Progenitor cell of endocrine pancreas (in vitro differentiated cells): ENCODE measurements at places on chromosomes 1 and 21. TPM values are rescaled to one million over a fixed set of nuclear protein-coding genes. Genes with fewer than 3 reads are reported as not detected.

The FMOD gene
- 2.5 and 3.1 TPM in 2 replicates for total RNA-seq

DNA sequence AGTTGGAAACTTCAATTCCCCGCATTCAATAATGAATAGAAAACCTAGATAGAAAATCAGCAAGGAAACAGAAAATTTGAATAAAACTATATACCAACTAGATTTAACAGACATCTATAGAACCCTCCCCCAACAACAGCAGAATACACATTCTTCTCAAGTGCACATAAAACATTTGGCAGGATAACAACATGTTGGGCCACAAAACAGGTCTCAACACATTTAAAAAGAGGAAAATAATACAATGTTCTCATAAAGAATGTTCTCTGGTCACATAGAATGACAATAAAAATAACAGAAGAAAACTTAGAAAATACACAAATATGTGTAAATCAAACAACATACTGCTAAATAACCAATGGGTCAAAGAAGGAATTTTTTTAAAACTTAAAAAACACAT lies 24.9 kb downstream of the ITGB3BP start:
- H3K27ac ChIP-seq = no peak overlapping the region
- no peak overlapping the region for H3K4me3 ChIP-seq
- peaks cover 9% of the 10 kb centered on the region for H3K36me3 ChIP-seq

DNA sequence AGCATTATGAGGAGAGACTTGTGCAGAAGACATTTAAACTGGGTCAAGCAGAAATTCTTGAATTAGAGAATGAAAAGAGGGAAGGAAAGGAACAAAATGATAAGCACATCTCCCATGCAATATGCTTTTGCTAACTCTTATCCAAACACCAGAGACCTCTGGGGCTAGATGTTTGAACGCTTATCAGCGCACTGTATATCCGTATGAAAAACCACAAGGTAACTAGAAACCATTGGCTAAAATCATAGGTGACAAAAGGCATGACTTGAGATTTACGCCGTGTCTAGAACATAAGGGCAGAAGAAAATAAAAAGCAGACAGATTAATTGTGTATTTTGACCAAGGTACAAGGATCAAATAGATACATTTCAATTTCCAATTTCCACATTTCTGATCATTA lies 38.0 kb upstream of the TIAM1 start:
- H3K4me3 ChIP-seq = no peak overlapping the region
- H3K27me3 ChIP-seq = no peaks in the 10 kb centered on the region
- no peak for DNase-seq
- H3K27ac ChIP-seq = no peak overlapping the region

The P3R3URF gene
- total RNA-seq = not detected in 2 replicates
